Activated naive CD4-positive, alpha-beta T cell treated with anti-CD3 and anti-CD28 coated beads, Interleukin-2, amount 10 ng/mL, durations not matched to agents 7 days and 5 days (primary cell): ENCODE measurements at places on chromosomes 2 and 18.

- no peak for DNase-seq
Observed at GRCh38 chr2:99032786-99033185, 96.8 kb upstream of the CRACDL start.

DNA sequence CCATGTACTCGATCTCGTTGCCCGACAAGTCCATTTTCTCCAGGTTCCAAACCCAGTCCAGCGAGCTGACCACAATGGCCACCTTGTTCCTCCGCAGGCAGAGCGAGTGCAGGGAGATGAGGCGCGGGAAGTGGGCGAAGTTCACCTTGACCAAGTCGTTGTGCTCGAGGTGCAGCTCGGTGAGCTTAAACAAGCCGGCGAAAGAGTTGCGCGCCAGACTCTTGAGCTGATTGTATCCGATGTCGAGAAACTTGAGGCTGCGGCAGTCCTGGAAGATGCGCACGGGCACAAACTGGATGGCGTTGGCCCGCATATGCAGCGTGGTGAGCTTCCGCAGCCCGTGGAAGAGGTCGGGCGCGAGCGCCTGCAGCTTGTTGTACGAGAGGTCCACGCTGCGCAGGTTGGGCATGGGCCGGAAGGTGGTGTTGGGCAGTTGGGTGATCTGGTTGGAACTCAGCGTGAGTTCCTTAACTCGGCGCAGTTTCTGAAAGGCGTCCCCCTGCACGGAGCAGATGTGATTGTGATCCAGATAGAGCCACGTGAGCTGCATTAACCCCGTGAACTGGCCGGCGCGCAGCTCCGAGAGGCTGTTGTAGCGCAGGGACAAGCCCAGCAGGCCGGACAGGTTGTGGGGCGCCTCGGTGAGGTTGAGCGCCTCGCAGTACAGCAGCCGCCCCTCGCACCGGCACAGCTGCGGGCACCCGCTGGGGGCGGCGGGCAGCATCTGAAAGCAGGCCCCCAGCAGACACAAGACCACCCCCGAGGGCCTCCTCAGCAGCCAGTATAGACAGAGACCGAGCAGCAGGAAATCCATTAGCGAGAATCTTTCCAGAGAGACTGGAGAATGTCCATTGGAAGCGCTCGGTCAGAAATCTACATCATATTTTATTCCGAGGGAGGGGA lies 1.3 kb downstream of the LRRTM1 start:
- DNase-seq: no peak

GRCh38 chr2:54522624-54523281 lies 66.6 kb downstream of the SPTBN1 start:
- peak; percentile 74 for DNase-seq

GRCh38 chr2:39243469-39244123 lies at the start of gene CDKL4:
TSS of gene CDKL4 (minus strand) at chr2:39243970.
- peak; percentile 64 for DNase-seq

DNA sequence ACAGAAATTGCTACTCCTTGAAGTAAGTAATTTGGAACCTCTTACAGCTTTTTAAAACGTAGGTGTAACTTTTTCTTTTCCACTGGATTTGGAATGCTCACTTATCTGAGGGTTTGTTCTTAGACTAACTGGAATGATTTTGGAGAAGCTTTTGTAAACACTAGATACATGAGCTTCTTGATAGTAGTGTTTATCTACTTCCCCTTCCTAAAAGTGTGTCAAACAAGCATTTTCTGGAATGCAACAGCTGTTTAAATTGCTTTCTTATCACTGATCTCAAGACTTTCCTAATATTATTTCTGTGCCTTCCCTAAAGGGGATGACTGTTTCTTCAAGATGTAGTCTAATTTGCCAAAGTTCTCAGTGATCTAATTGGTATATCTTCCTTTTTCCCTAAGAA lies 282.6 kb downstream of the CCDC178 start:
- DNase-seq: no peak

DNA sequence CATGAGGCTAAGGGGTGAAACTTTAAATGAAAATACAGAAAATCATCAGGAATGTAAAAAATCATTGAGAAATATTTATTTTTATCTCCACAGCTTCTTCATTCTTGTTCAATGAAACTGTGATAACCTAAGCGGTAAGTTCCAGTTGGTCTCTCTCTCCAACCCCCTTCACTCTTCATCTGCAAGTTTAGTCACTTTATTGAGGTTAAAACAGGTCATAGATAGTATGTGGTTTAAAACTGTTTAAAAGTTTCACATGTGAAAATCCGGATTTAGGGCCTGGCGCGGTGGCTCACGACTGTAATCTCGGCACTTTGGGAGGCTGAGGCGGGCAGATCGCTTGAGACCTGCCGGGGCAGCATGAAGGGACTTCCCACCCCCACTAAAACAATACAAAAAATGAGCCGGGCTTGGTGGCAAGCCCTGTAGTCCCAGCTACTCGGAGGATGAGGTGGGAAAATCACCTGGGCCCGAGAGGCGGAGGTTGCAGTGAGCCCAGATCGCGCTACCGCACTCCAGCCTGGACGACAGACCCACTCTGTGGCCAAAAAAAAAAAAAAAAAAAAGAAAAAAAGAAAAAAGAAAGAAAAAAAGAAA lies 1.6 kb upstream of the PHLPP1 start:
- DNase-seq: no peak

DNA sequence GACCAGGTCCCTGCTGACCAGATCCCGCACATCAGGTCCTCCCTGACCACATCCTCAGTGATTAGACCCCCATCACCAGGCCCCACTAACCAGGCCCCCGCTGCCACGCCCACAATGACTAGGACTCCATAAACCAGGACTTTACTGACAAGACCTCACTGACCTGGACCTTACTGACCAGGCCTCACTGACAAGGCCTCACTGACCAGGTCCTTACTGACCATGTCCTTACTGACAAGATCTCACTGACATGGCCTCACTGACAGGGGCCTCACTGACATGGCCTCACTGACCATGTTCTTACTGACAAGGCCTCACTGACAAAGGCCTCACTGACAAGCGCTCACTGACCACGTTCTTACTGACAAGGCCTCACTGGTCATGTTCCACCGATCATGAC lies 107.9 kb upstream of the TEKT4 start:
- no peak for DNase-seq

- no peak for DNase-seq
Observed at GRCh38 chr2:68878753-68879152, 7.6 kb upstream of the BMP10 start.

- no peak for DNase-seq
Observed at GRCh38 chr2:84807063-84807485, 73.8 kb downstream of the TRABD2A start.

GRCh38 chr18:9647496-9648323 lies 33.4 kb upstream of the PPP4R1 start:
- DNase-seq: no peak
